CD4-positive, alpha-beta T cell treated with Interferon alpha-2 for 1 hour (primary cell): ENCODE measurements at places on chromosomes 3 and 15.
A peak's percentile ranks its signal among the peaks of the same experiment; 100 is the strongest.

GRCh38 chr3:118688396-118688884 is 346.2 kb downstream of the IGSF11 start:
- no peak for DNase-seq

DNA sequence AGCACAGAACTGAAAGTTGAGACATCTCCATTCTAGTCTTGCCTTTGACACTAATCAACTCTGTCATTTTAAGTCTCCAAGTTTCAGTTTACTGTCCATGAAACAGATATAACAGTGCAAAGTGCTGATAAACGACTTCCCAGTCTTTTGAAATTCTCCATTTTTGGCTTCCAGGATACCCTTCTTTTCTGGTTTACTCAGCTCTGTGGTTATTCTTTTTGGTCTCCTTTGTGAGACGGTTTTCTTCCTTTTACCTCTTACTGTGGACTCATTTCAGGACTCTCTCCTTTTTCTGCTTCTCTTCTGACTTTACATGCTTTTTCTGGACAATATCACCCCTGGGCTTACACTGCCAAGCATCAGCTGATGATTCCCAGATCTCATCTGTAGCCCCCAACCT is 18.9 kb downstream of the SST start:
- DNase-seq = no peak

DNA sequence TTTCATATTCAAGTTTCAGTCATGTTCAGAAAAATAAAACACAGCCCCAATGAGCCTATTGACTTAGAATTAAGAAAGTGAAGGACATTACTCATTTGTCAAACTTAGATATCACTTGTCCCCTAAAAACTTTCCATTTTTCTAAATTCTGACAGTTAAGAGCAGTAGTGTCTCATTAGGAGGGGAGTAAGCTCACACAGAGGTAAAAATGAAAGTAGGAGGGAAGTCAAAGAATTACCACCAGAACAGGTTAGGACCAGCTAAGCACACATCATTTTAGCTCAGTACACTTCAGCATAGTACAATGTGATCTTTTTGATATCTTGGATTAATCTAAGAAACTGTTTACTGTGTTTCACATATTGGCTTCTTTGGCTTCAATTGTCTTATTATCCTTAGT is 64.3 kb downstream of the OSTN start:
- DNase-seq = no peak

DNA sequence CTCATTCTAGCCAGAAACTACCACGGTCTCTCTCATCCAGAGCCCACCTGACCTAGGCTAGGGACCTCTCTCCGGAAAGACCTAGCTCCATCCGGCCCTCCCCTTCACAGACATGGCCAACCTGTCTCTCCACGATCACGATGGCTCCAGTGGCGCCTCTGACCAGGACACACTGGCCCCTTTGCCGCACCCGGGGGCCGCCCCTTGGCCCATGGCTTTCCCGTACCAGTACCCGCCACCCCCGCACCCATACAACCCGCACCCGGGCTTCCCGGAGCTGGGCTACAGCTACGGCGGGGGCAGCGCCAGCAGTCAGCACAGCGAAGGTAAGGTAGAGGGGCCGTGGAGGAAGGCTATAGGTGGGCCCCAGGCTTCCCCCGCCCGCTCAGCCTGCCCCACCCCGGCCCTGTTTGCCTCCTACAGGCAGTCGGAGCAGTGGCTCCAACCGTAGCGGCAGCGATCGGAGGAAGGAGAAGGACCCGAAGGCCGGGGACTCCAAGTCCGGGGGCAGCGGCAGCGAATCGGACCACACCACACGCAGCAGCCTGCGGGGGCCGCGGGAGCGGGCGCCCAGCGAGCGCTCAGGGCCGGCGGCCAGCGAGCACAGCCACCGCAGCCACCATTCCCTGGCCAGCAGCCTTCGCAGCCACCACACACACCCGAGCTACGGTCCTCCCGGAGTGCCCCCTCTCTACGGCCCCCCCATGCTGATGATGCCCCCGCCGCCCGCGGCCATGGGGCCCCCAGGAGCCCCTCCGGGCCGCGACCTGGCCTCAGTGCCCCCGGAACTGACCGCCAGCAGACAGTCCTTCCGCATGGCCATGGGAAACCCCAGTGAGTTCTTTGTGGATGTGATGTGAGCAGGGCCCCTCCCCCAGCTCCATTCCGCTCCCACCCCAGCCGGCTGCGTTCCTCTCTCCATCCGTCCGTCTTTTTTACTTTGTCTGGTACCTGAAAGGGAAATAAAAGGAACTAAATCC is 4.5 kb upstream of the AP2M1 start:
- no peak for DNase-seq

DNA sequence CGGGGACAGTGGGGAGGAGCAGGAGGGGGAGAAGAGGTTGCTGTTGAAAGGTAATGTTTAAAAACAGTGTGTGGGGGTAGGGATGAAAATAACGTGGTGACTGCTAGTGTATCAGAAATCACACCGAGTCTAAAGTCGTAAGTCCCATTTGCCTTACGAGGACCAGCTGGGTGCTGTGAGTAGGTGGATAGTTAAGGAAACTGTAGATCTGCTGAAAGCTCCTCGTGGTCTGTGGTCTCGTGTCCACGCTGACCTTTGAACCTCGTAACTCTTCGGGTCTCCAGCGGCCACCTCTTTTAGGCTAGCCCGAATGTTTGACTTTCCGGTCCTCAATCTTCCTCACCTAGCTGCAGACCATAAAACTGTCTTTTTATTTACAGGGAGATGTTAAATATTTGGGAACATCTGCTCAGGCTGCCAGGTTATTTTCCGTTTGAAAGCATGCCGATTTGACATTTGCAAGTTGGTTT is 29.3 kb upstream of the ST3GAL6 start:
- DNase-seq = no peak

GRCh38 chr3:143769616-143770015 is 78.7 kb downstream of the SLC9A9 start:
- no peak for DNase-seq

DNA sequence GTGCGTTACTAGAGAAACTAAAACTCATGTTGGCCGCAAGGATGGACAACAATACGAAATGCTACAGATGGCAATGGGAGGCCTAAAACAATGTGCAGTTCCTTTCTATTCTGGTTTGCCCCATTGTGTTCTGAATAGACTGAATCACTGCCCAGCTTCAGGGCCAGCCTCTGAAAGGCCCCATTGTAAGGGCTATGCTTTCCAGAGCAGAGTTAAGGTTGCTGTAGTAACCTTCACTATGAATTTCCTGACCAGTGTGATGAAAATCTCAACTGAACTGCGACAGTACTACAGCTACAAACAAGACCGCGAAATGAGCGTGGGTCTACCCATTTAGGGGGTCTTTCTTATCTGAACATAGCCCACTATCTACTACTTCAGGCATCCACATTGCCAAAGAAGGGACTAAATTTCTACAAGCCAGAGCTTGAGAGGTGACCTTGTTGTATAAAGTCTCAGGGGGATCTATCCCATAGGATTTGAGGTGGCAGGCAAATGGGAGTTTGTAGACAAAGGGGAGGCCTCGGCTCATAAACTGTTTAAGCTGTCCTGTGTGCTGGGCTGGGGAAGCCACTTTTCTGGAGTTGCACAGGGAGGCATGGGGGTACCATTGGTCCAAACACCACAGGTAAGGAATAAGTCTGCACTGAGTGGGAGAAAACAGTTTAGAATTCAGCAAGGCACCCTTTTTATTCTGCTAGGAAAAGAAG is 80.1 kb downstream of the MYO1E start:
- DNase-seq = no peak

DNA sequence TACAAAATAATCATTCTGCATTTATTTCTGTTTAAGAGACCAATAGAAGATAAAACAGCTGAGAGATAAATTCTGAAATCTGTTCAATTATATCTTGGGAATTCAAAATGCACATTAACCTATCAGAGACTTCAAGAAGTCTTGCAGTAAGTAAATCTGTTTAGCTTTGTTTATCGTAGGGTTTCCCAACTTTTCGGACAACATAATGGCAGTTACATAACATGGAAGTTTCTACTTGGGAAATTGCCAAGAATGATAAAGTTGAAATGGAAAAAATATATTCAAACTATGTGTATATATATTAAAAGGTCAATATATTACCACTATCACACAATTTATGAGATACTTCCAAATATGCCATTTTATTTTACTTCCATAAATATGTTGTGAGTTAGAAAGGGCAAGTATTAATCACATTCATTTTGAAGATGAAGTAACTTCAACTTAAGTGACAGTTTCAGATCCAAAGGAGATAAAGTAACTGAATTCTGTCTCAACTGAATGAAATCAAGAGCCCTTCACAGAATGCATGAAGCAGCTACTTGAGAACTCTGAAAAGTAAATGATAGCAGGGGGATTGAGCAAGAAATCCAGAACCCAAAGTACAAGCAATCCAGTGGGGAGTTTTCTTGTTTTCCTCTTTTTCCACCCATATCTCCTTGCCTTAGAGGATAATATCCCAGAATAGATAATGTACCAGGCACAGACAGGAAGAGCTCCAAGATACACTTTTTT is 108.8 kb downstream of the PLOD2 start:
- no peak for DNase-seq

DNA sequence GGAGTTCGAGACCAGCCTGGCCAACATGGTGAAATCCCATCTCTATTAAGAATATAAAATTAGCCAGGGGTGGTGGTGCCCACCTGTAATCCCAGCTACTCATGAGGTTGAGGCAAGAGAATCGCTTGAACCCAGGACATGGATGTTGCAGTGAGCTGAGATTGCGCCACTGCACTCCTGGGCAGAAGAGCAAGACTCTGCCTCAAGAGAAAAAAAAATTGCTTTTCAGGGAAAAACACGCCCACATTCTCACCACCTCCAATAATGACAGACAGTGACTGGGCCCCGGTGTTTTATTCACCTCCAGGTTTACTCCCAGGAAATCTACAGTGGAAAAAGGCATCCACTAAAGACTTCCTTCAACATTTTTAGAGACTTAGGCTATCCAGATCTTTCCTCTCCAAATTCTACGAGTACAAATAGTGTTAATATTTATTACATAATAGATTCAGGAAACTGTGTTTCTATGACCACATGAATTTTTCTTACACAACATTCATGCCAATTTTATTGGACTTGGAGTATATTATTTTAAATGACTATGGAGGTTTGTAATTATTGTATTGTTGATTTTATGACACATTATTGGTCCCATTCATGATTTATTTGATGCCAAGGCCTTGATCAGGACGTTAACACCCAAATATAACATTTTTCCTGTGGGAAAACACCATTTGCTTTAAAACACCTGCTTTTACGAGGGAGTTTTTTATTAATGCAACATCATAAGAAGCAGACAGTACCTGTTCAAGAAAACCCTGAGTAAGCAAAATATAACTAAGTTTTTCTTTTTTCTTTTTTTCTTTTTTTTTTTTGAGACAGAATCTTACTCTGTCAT is 26.6 kb downstream of the IGF2BP2 start:
- DNase-seq = no peak

DNA sequence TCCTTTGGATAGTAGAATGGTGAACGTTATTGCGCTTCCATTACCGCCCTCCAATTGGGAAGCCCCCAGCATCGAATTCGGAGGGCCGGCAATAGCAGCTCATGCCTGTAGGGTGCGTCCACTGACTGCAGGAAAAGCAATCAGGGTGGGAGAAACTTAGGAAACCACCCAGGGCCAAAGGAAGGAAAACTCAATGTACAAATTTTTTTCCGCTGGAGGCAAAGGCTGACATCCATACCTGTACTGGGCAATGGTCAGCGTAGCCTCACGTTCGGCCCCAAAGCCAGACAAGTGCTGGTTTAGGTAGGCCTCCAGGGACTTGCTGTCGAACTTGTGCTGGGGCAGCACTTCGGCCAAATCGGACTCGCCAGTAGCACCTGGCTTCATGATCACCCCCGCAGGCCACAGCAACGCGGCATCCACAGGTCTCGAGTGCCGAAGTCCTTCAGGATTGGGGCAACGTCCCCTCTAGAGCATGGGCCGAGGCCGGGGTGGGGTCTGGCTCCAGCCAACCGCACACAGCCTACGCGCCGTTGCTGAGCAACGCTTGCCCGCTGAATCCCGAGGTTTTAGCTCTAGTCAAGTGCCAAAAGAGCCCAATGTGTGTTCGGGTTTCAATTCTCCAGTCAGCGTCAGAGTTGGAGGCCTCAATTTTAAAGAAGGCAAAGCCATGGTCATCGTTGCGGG is at the start of gene ACAD11:
Gene ACAD11 (minus strand): TSS at position 445 of the 687 bp plus-strand sequence. CDS start 58 bp downstream, at position 387.
- DNase-seq = peak; percentile 18

DNA sequence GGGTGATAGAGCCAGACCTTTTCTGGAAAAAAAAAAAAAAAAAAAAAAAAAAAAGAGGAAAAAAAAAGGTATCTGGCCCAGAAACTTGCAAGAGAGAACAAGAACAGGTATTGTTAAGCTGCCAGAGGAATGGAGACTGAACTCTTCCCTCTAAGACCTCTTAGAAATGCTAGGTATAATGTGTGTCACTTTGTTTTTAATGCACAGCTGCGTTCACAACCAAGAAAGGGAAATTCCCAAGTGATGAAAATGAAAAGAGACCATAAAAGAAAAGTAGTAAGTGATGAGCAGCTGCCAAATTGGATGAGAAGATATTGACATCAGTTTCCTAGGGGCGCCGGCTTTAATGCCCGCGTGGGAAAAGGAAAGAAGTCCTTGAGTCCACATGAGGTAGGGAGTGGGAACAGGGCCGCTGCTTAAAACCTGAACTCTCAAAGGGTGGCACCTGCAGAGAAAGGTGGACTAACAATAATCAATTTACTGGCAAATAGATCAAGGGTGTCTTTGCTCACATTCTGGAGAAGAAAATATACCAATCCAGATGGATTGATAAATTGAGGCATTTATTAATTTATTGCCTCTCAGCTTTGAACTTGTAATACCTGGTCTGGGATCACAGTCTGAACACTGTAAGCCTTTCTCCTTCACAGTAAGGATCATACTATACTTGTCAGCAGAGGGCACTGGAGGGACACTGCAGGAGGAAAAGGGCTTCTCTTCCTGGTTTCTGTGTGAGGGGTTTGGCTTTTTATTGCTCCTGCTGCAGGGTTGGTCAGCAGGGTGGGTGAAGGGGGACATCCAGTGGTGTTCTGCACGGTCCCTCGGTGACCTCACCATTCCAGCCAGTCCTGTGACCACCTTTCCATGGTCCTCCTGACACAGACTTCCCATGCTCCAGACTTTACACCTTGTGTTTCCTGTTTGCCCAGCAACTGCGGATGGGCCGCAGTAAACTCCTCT is 131.6 kb downstream of the AQP9 start:
- peak; percentile 57 for DNase-seq

DNA sequence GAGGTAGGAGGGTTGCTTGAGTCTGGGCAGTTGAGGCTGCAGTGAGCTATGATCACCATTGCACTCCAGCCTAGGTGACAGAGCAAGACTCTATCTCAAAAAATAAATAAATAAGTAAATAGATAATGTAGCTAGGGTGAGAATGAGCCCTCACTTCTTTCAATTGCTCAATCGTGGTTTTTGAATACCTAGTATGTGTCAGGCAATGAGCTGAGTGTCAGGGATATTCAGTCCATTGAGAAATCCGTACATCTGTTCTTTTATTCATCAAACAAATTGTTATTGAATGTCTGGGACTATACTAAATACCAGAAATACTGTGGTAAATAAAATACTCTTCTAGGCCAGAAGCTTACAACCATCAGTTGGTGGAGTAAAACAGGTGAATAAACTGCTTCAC is 6.2 kb upstream of the ZNF148 start:
- DNase-seq = no peak

DNA sequence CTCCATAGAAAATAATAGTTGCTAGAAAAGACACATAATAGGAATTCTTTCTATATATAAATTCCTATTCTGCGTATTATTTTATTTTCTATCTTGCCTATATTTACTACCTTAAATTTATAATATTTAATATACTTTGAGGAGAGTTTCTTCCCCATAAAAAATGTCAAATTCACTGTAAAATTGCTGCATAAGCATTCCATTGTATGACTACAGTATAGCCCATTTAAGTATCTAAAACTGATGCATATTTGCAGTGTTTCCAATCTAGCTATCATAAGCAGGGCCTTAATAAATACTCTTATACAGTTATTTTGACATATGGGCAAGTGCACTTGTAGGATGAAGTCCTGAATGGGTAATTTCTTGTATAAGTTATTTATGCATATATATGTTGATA is 1088.6 kb upstream of the EPHA6 start:
- no peak for DNase-seq
